ENCODE measurements at places on chromosomes 2 and 18.
A peak's percentile ranks its signal among the peaks of the same experiment; 100 is the strongest.

DNA sequence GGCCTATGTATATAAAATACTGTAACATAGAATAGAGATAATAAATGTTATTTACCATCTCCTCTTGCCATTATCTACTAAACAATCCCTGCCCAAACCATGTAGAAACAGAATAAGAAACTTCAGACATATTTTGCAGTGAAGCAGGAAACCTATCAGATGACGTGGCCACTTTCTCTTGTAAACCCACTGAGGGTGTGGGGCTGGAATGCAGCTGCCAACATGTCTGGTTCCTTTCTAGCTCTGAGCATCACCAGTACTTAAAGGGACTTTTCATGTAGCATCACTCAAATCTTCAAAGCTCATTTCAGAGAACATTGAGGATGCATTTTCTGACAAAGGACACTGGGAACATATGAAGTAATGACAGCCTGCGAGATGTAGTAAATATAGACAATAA, 251.8 kb downstream of the LPIN1 start:
- DNase-seq: peak; percentile 29

DNA sequence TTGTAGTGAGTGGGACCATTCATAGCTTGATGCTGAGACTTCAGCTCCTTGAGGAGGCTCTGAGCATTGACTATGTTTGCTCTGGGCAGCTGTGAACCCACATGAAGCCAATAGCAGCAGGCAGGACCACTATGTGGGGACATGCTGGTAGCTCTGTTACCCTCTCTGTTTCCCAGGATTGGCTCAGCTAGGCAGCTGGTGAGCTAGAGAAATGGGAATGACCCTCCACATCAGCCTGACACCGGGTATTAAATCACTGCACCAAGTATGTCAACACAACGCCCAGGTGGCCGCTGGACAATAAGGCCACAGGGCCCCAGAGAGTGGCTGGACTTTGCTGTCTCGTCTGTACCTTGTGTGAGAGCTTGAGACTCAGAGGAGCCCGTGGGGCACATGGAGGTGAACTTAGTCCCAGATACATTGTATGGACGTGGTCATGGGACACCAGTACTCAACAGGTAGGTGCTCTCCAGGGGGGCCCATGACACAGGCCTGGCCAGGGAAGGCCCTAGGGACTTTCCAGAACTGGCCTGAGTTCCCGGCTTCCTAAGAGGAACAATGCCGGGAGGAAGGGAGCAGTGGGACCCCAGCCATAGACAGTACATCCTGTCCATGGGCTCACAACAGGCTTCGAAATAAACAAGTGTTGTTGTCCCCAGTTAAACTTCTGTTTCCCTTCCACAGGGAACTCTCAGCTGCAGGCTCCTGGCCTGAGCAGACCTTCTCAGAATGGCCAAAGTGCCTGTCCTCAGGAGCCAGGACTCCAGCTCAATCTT, 35.2 kb downstream of the HS1BP3 start:
- no peak for DNase-seq

GRCh38 chr2:5387406-5387805, 304.8 kb upstream of the SOX11 start:
- no peak for DNase-seq

DNA sequence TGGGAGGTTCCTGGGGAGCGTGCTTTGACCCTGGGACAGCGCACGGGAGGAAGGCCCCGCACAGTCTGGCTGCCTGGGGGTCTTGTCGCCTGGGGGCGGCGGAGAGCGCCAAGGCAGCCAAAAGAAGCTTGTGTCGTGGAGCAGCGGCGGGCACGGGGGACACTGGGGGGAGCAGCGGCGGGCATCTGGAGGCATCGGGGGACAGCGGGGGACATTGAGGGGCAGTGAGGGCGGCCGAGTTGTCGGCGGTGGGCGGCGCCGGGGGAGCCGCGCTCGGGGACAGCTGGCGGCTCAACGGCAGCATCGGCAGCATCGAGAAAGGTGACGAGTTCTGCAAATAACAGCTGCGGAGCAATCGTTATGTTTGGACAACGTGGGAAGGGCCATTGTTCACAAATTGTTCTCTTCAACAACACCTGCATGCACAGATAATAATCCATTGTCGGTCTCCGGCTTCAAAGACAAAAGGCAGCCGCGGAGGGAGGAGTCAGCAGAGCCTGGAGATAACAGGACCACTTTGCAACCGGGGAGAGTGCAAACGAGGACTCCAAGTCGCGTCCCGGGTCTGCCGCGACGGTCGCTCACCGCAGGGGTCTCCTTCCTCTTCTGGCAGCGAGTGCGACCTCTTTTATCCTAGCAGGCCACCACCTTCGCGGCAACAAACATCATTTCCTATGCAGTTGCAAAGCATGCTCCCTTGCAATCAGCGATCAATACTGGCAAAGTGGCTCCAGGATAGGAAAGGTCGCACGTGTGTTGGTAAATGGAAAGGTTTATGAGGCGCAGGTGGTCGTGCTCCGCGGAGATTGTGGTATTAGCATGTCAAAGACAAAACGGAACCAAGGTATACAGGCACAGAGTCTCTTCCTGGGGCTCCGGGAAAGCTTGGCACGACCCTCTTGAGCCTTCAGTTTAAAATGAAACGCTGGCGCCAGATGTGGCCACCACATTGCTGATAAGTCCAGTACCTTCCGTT, 132.3 kb upstream of the DLX2 start:
- DNase-seq: peak; percentile 25

DNA sequence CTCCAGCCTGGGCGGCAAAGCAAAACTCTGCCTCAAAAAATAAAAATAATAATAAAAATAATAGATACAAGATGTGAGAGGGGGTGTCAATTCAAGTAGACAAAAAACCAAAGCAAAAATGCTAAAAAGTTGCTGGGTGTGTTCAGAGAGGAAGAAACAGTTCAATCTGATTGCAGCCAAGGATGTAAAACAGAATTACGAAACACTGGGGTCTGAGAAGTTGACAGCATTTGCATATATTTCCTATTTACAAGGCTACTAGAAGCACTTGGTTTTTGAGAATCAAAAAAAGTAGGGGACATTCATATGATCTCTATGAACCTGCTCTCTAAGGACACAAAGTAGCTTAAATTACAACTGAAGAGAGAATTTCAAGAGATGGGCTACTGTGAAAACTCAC, 7.6 kb downstream of the TRIP12 start:
- peak; percentile 36 for DNase-seq

GRCh38 chr18:60322591-60322990, 50.0 kb downstream of the MC4R start:
- DNase-seq: no peak

- DNase-seq: no peak
Observed at GRCh38 chr2:106841886-106842645, 43.9 kb downstream of the ST6GAL2 start.

DNA sequence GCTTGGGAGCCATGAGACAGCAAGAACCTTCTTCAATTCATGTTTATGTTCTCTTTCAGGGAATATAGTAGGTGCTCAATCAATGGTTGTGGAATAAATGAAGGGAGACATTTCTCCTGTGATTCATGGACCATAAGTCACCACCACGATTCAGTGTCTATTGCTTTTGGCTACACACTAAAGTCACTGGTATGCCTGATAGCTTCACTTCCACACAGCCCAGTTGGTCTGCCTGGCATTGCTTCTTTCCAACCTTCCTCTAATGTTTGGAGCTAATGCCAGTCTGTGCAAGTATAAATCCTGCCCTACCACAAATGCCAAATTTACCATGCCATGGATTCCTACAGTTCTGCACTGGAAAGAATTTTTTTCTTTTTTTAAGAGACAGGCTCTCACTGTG, 1.3 kb upstream of the CXCR1 start:
- no peak for DNase-seq

GRCh38 chr2:75558786-75559679, 1.7 kb downstream of the EVA1A start:
- no peak for DNase-seq

- no peak for DNase-seq
Observed at GRCh38 chr2:27261926-27262298, 935 bp downstream of the SLC30A3 start.

DNA sequence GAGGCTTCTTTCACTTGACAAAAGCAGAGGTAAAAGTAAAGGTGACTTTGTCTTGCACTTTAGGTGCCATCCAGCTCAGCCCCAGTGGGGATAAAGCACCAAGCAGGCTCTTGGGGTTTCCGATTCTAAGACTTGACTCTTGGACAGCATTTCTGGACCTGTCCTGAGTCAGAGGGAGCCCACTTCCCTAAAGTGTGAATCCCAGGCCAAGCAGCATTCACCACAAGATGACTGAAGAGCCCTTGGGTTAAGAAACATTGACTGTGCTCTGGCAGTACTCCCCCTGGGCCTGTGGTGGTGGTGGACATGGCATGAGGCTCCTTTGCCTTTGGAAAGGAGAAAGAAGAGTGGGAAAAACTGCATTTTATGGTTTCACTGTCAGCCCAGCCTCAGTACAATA, 638.0 kb upstream of the VRK2 start:
- DNase-seq: no peak
